ENCODE measurements at places on chromosomes 7 and 10.

- DNase-seq: peak; percentile 74
Observed at GRCh38 chr10:95628786-95629185, 27.7 kb downstream of the ALDH18A1 start.

DNA sequence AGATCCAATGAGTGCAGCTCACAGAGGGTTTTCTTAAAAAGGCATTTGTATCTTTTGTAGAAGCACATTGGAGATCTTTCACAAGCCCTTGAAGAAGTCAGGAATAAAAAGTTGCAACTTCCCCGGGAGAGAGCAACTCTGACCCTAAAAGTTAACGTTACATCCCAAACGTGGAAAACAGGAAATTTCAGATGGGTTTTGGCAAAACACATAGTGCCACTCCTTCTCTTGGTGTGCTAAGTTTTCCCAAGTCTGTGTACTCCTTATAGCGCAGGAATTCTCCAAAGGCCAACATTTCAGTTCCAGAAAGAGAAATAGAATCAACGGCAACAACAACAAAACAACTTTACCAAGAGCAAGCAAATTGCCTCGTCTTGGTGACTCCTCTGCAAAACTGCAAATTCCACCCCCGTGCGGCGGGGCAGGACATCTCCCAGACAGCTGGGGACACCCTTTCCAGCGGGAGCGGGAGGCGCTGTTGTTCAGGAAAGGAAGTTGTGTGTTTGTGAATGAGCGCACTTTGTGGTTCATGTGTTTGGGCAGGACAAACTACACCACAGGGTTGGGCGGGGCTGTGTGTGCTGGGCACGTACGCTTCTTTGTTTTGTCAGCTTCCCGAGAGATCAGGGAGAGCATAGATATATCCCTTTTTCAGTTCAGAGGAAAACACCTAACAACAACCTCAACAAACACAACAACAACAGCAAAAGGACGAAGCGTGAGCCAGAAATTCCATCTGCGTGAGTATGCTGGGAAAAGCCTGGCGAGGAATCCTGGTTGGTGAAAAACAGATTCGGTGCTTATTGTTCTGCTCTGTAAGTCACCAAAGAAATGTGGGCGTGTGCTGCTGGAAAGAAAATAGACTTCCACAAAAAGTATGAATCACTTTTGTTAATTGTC is 294.7 kb upstream of the PITRM1 start:
- peak; percentile 100 for DNase-seq

DNA sequence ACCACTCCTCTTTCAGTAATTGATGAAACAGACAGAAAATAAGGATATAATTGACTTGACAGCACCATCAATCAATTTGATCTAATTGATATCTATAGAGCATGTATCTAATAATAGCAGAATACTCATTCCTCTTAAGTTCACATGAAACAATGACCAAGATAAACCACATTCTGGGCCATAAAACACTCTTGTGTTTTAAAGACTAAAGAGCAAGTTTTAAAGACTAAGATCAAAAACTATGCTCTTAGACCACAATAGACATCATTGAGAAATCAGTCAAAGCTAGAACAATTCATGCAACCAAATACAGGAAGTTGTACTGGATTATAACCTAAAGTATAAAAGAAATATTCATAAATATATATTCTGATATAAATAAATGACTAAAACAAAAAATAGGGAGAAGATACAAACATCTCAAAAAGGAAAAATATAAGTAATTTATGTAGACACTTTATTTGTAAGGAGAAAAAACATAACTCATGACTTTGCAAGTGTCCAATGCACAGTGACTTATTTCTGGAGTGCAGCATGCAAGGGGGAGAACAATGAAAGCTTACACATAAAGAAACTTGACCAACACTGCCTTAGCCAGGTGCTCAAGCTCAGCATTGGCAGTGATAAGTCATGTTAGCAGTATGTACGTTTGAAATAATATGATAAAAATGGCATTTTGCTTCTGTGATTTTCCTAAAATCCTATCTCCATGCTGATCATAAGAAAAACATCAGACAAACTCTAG is 312.7 kb upstream of the IGFBP3 start:
- DNase-seq: no peak

DNA sequence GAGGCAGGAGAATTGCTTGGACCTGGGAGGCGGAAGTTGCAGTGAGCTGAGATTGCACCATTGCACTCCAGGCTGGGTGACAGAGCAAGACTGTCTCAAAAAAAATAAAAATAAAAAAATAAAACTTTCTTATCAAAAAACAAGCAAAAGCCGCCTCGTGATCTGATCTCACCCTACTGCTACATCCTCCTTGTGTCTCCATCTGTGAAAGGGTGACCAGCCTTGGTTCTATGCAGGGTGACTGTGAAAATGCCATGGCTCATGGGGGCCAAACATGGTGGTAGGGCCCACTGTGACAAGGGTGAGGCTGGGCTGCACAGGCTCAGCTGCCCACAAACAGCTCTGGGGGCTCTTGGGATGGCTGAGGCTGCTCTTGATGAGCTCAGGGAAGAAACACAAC is 968 bp upstream of the OPN4 start:
- DNase-seq: no peak

DNA sequence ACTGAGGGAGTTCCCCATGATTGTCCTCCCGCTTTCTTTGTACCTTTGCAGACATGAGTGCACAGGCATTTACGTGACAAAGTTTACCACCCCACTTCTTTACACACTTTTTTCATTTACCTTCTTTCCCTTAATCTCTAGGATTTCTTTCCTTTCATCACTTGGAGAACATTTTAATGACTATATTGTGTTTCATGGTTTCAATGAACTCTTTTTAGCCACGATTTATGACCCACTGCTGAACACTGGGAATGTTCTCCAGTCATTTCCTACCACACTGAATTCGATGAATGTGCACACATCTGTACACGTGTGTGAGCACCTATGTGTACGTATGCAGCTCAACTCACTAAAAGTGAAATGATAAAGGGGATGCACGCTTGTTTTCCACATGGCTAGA is 371.7 kb upstream of the IGFBP3 start:
- no peak for DNase-seq

DNA sequence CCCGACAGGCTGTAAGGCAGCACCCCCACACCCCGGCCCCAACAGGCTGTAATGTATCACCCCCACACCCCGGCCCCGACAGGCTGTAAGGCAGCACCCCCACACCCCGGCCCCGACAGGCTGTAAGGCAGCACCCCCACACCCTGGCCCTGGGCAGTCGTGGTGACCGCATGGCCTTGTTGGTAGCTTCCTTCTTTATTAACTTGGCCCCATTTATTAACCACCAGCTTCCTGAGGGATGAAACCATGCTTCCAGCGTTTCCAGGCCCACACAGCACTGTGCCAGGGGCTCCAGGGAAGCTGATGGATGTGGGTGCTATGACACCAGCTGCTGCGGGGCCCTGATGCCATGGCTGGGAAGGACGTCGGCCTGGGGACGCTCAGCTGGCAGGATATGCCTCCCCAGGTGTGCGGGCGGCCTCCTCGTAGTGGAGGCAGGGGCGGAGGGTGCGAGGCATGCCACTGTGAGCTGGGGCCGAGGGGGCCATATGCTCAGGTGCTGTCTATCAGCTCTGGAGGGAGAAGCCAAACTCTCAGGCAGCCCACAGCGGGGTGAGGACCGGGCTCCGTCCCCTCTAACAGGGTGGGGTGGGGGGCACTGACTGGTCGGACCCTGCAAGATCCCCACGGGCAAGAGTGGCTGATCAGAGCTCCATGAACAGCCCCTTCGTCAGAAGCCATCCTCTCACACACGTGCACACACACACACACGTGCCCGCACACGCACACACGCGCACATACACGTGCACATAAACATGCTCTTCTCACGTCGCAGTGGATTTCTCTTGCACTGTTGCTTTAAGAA is 311.0 kb downstream of the PTPRN2 start:
- DNase-seq: no peak
